ENCODE measurements at places on chromosomes 11 and 22.

DNA sequence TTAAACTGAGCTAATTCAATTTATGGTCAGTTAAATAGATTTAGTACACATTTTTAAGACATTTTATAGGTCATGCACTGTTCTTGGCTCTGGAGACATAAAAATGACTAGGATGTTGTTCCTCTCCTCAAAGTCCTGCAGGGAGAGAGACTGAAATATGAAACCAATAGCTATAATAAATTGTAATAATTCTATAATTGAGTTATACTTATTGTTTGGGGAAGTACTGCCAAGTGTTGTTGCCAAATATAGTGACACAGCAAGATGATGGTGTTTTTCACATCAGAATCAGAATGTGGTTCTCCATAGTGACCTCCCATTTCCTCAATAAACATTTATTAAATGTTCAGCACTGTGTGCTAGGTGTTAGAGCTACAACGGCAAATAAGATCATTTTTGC lies 470.6 kb downstream of the NTM start:
- DNase-seq: no peak

GRCh38 chr11:78856211-78856610 lies 281.5 kb upstream of the NARS2 start:
- no peak for DNase-seq

DNA sequence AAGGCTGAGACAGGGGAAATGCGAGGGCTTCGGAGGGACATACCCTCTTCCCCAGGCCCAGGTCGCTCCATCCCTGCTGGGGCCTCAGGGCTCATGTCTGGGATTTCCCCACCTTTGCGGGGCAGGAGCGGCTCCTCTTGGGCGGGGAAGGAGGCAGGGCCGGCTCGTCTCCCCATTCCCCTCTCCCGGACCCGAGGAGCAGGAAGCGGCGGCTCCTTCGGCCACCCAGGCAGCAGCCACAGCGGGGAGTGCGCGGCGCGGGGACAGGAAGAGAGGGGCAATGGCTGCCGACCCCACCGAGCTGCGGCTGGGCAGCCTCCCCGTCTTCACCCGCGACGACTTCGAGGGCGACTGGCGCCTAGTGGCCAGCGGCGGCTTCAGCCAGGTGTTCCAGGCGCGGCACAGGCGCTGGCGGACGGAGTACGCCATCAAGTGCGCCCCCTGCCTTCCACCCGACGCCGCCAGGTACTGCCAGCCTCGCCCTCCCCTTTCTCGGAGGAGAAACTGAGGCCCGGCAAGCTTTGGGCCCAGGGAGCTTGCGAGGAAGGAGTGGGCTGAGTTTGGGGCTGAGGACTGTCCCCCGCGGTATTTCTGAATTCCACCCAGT lies at the start of gene ANKK1:
Gene ANKK1, plus strand, starts transcription at position 175 of the 607 bp plus-strand sequence. Its CDS starts 106 bp downstream, at position 281.
- peak; percentile 61 for DNase-seq

GRCh38 chr22:39598017-39598965 lies 27.7 kb downstream of the CACNA1I start:
- no peak for DNase-seq

DNA sequence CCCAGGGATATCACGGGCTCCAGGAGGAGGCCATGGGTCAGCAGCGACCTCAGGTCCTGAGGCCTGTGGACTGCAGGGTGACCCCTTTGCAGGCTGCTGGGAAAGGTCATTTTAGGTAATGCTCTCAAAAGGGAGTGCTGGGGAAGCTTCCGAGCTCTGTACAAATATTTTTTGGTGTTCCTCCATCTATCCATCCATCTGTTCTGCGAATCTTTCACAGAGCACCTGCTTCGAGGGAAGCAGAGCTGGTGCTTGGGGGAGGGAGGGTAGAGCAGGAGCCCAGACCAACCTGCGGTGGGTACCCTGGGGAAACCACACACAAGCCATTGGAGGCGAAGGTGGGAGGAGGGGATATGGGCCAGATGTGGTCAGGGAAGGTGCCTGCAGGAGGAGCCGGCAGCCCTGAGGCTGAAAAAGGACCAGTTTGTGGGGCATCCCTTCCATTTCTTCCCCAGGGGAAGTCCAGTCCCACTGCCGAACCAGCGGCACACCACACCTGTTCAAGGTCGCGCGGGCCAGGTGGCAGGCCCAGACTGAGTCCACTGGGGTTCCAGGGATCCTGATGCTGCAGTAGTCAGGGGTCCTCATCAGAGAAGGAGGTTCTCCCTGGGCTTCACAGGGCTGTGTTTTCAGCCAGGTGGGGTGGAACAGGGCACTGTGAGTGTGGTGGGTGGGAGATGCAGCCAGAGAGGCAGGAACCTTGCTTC lies 13.1 kb downstream of the GNAZ start:
- DNase-seq: no peak

- DNase-seq: no peak
Observed at GRCh38 chr11:120338107-120338933, 2.1 kb downstream of the ARHGEF12 start.

- DNase-seq: no peak
Observed at GRCh38 chr22:47698906-47699305, 936.5 kb downstream of the TBC1D22A start.

DNA sequence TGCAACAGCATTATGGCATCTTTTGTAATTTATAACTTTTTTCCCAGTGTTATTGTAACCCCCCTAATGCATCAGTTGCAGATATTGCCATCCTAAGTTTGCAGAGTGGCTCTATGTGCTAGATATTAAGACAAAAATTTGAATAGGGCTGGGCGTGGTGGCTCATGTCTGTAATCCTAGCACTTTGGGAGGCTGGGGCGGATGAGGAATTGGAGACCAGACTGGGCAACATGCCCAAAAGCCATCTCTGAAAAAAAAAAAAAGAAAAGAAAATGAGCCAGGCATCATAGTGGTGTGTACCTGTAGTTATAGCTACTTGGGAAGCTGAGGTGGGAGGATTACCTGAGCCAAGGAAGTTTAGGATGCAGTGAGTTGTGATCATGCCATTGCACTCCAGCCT lies 50.1 kb upstream of the MUC15 start:
- no peak for DNase-seq

GRCh38 chr11:46381048-46381818 lies at the start of gene MDK:
Gene MDK, plus strand, starts transcription at chr11:46381669. Its CDS starts 389 bp downstream, at chr11:46382058.
- no peak for DNase-seq

GRCh38 chr11:115612046-115612730 lies 108.0 kb upstream of the CADM1 start:
- no peak for DNase-seq

- DNase-seq: no peak
Observed at GRCh38 chr11:15107730-15108515, 6.8 kb upstream of the INSC start.

GRCh38 chr11:87739261-87739660 lies 436.0 kb downstream of the RAB38 start:
- no peak for DNase-seq

DNA sequence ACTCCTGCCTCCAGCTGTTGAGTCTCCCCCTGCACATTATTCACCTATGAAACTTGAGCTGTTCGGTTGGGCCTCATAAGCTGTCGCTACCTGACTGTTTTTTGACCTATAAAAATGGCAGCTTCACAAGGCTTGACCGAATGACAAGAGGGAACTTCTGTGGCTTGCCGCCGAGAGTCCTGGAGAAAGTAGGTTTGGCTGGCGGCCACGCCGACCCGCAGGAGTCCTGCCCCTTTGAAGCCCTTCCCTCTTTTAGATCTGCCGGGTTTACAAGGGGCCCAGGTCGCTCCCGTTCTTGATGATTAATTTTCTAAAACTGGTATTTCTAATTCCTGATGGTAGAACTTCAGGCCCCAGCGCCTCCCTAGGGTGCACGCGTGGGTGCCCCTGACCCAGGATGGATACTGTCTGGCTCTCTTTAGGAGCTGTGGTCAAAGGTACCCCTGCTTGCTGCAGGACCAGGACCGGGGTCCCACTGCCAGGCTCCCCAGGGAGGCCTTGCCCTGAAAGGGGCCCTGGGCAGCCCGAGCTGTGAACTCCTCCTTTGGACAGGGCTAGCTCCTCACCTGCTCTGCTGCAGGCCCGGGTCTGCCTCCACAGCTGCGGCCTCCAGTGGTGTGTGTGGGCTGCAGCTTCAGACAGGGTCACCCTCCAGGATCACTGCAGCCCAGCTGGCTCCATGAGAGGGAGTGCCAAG lies 171.8 kb downstream of the CTTN start:
- DNase-seq: no peak

DNA sequence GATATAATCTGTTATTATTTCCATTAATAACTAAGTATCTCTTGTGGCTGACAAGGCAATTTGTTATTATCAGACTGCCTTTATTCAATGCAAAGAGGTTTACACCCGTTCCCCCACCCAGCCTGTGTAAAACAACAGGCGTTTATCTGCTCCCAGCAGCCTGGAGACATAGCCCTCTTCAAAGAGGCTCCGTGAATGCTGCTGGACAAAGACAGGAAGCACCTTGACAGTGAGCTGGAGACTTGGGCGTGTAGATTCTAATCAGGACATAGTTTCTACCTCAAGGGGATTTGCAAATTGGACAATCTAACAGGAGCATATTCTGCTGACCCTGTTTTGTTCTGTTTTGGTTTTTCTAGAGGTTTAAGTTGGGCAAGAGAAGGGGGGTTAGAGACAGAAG lies 733.0 kb upstream of the KIRREL3 start:
- DNase-seq: no peak

DNA sequence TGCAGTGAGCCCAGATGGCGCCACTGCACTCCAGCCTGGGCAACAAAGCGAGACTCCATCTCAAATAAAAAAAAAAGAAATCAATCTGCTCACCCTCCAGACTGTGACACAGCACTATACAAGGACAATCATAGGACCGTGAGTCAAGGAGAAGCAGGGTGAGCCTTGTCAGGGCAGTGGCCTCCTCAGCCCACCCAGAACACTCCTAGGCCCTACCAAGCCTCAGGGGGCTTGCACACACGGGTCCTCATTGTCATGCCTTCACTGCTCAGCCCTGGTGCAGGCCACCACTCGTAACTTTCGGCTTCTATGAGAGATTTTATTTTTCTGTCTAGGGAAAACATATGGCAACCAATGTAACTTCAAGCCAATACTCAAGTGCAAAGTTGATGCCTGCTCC lies 35.8 kb downstream of the DGCR2 start:
- DNase-seq: no peak

- no peak for DNase-seq
Observed at GRCh38 chr22:23509571-23510302, 70.4 kb downstream of the IGLL1 start.

DNA sequence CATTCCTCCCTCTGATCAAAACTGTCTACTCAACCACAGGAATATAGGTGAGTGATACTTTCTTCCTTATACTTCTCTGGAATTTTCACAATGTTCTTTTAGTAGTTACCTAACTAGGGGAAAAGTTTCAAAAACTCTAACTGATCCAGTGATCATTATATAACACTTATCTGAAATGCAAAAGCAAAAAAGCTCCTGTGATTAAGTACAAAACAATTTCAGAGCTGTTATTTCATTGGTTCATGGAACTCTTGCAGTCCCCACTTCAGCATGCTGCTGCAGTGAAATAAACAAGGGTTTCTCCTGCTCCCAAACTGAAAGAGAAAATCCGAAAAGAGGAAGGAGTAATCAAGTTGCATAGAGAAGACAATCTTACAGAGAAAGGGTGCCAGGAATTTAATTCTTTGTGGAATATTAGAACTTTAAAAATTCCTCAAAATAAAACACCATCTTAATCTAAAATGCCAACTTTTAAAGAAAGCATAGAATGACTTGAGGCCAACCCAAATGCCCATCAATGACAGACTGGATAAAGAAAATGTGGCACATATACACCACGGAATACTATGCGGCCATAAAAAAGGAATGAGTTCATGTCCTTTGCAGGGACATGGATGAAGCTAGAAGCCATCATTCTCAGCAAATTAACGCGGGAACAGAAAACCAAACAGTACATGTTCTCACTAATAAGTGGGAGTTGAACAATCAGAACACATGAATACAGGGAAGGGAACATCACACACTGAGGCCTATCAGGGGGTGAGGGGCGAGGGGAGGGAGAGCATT lies 20.3 kb downstream of the PPP2R1B start:
- DNase-seq: no peak

GRCh38 chr22:23213022-23213555 lies 32.8 kb downstream of the BCR start:
- no peak for DNase-seq

- DNase-seq: no peak
Observed at GRCh38 chr11:64119700-64120099, 46.2 kb downstream of the MACROD1 start.

DNA sequence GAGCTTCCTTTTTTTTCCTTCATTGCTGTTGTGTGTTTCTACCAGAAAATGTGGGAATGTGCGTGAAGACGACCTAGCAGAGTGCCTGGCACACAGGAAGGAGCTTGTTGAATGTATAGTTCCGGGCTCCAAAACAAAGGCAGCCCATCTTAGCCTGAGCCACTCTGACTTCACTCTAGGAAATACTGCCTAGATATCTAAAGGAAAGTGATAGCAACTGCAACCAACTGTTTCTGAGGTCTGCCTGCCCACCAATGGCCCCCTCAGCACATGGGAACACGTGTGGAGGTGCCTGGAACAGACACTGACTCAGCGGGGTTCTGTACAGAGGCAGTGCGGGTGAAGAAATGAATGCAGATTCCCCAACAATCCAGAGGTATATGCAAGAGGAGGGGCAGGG lies 14.7 kb upstream of the XBP1 start:
- DNase-seq: no peak

- no peak for DNase-seq
Observed at GRCh38 chr11:94786264-94787126, 18.3 kb downstream of the AMOTL1 start.

DNA sequence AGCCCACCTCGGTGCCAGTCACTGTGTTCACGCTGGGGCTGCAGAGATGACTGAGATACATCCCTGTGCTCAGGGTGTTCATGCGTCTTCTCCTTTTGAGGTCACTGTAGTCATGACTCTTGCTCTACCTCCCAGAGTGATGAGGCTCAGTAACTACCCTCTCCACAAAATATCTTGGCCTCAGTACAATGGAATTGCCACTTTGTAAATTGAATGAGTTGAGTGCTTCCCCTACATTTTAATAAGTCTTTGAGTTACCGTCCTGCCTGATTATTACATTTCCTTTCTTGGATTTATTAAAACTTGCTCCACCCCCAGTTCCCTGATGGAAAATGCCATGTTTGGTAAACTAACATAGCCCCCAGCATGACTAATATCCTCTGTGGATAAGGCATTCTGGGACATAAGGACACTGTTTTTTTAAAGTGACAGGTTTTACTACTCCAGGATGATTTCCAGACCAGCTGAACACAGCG lies 15.9 kb downstream of the PRSS23 start:
- DNase-seq: no peak

DNA sequence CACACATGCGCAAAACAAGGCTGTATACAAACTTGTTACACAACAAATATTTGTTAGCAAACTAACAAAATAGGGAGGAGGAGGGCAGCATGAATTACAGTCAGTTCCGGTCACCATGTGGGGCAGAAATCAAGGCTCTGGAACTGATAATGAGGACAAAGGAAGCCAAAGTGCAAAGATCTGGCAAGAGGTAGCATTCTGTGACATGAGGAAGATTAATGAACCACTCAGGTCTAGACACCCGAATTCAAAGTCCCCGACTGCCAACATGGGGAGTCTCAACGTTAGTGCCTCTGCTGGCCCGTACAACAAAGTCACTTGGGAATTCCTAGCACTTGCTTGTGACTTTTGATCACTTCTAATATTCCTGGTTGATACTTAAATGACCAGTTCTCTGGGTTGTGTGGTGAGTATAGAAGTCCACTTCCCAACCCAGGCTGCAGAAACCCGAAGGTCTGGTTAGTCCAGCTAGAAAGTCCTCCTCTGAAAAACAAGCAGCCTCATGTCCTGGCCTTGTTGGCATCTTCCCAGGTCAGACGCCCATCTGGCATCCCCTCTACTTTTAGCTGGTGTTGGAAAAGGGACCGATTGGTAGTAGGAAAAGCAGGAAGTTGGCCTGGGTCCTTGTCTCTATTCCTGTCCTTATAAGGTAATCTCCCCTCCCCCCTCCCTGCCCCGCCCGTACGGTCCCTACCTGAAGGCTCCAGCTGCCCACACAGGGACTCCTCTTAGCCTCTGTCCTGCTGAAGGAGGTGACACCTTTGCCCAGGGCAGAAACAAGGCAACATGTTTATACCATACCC lies 1.6 kb downstream of the SUN2 start:
- peak; percentile 26 for DNase-seq
